ENCODE measurements at places on chromosomes 11 and 22. TPM values are rescaled to one million over a fixed set of nuclear protein-coding genes. Genes with fewer than 3 reads are reported as not detected.

The USP2 gene
- total RNA-seq, result 1.6 TPM

The SCN4B gene
- 0.41 TPM for total RNA-seq

The OR56B1 gene
- not detected for total RNA-seq

The DAGLA gene
- total RNA-seq, result 4.7 TPM

The PAMR1 gene
- total RNA-seq, result 0.84 TPM
